ENCODE measurements at places on chromosomes 3 and 15.
A peak's percentile ranks its signal among the peaks of the same experiment; 100 is the strongest.

DNA sequence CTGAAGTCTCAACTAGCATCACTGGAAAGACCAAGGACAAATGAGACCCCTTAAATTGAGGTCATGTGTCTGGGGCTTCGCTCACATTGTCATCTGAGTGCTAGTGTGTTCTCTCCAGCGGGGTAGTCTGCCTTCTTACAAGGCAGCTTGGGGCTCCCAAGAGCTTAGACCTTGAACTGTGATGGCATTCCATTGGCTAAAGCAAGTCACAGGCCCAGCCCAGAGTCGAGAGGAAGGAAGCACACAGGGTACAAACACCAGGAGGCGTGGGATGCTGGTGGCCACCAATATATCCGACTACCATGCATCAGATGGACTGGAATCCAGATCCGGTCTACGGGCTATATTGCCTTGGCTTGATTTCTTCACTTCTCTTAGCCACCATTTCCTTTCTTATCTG is 31.5 kb upstream of the DYNC1LI1 start:
- no peak for DNase-seq

DNA sequence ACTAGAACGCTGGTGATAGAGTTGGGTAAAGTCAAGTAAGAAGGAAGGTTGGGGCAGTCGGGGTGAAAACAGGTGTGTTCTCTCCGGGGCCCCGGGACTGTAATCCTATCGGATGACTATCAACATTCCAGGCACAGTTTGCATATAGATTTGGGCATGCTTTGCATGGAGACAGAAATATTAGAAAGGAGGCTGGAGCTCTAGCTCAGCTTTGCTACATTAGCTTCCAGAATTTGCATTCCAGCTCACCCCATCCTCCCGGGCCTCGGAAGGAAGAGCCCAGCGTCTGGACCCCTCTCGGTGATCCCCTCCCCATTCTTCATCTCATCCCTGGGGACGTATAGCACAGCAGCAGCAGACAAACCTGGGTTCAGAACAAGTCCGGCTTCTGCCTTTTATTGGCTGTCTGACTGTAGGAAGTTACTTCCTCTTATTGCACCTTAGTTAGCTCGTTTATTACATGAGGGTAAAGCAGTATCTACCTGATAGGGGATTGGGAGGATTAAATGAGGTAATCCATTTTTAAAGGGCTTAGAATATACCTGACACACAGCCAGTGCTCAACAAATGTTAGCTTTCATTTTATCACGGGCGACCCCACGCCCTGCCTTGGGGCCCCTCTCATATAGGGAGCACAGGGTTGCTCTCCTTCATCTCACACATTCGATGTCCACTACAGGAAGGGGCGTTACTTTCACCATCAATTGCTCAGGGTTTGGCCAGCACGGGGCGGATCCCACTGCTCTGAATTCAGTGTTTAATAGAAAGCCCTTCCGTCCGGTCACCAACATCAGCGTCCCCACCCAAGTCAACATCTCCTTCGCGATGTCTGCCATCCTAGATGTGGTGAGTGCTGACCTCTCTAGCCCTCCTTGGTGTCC is 3.2 kb downstream of the HTR3E start:
- DNase-seq = no peak

- DNase-seq = no peak
These were observed 60.1 kb downstream of the RASGRF1 start for GRCh38 chr15:79030470-79030869.

- DNase-seq = peak; percentile 67
These were observed 16.2 kb upstream of the VILL start for GRCh38 chr3:37974121-37975083.

GRCh38 chr3:192079098-192079497 is 618.1 kb downstream of the PYDC2 start:
- DNase-seq = no peak

- DNase-seq = no peak
These were observed 6.6 kb downstream of the ISG20 start for GRCh38 chr15:88645171-88646087.

DNA sequence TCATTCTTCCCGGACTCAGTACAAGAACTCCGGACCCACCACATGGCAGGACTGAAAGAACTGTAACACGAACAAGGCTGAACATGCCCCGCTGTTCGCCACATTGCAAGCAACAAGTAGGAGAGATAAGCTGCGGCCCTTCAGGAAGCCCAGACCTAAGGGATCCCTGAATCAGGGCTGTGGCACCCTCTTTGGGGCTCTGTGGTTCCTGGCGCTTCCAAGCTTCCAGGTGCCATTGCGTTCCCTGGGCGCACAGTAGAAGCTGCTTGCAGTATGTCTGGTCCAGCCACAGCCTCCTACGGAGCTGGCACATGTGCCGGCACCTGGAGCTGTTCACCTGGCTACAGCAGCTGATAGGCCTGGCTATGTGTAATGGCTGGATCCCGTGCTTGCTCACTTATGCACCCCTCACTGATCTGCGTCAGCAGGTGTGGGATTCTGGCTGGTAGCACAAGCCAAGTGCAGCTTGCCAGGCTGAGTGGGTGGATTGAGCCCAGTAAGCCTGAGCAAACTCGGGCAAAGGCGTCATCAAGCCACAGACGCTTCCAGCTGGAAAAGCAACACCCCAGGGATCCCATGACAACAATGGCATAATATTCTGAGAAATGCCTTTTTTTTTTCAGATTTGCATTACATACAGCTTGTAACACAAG is 748.6 kb upstream of the GBE1 start:
- DNase-seq = no peak

GRCh38 chr3:114860531-114860930 is 286.6 kb downstream of the ZBTB20 start:
- no peak for DNase-seq

GRCh38 chr15:55289746-55290527 is at the start of gene RAB27A:
Gene RAB27A, minus strand, starts transcription at chr15:55289813. Its CDS starts 54,879 bp downstream, at chr15:55234934.
- peak; percentile 71 for DNase-seq

- DNase-seq = no peak
These were observed 27.4 kb upstream of the OR5K4 start for GRCh38 chr3:98326105-98326893.

- no peak for DNase-seq
These were observed 3.6 kb upstream of the TNK2 start for GRCh38 chr3:195911946-195912270.

GRCh38 chr3:100613721-100614390 is 4.5 kb downstream of the ADGRG7 start:
- DNase-seq = no peak

- no peak for DNase-seq
These were observed 3.2 kb downstream of the ZXDC start for GRCh38 chr3:126472277-126473006.

GRCh38 chr3:65597226-65597951 is 441.3 kb downstream of the MAGI1 start:
- no peak for DNase-seq

DNA sequence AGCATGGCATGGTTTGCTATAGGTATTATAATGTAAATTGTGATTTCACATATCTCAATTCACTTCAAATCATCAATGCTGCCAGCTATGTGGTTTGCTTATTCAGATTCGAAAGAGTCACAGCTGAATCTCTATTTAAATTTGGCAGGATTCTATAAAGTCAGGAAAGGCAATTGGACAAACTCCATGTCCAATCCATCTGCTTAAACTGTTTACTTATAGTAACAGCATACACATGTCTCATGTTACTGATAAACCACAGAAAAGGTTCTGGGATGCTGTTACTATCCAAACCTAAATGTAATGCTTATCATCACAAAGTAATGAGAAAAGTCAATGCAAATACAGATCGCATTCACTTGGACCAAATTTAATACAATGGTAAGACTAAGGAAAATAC is 229.7 kb downstream of the ISL2 start:
- DNase-seq = no peak

- DNase-seq = no peak
These were observed 226.6 kb upstream of the TLE3 start for GRCh38 chr15:70324001-70324974.

DNA sequence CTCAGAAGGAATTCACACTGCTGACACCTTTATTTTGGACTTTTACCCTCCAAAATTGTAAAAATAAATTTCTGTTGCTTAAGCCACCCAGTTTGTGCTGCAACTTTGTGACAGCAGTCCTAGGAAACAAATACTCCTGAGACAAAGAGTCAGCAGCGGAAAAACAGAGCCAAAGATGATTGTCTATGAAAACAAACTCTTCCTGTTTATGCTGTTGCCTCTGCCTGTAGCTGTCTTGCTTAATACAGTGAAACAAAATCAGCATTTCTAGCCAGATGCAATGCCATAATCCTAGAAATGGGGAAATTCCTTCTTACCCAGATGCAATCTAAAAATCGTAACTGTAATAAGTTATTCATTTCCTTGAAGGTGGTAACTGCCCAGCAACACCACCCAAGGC is 387.5 kb upstream of the ATP11B start:
- DNase-seq = no peak

DNA sequence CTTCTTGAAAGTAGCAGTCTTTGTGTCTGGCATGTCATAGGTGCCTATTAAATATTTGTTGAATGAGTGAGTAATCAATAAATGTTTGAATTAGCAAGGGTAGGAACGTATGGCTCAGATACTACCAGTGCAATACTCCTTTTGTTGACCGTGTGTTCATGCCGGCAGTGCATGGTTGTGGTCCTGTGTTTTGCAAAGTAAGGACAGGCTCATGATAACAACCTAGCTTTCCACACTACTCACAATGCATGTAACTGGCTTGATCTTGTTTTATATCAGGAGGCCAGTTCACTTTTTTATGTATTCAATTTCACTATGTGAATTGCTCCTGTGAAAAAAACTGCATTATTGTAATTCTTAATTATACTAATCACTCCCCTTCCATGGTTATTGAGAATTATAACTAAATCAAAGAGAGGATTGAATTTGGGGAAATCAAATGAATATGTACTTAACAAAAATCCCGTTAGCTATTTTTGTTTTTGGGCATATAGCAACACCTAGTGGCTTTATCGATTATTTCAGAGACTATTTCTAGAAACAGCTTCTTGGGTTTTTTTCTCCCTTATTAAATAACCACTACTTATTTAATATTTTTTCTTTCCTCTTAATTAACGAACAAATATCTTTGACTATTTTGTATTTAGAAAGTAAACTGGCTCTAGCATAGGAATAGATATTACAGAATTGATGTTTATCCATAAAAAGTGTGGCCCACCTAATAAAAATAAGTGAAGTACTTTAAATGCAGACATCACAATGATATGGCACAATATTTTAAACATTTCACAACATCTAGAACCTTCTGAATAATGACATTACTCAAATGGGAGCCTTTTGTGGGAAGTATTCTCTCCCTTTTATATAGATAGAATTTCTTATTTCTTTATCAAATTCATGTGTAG is 218.5 kb downstream of the BBX start:
- DNase-seq = no peak

DNA sequence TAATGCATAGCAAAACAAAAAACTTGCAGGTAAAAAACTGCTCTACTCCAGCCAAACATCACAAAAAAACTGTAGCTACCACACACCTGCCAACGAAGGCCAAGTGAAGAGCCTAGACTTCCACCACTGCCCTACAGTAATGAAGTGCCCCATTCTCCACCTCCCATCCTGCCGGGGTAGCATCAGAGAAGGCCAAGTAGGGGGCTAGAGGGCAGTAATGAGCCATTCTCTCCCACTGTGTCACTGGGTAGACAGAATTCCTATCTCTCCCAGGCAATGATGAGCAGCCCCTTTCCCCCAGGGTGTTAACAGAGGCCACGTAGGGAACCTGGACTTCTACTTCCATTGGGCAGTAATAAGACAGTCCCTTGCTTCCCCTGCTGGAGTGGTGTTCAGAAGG is 9.5 kb downstream of the SEC22C start:
- no peak for DNase-seq

DNA sequence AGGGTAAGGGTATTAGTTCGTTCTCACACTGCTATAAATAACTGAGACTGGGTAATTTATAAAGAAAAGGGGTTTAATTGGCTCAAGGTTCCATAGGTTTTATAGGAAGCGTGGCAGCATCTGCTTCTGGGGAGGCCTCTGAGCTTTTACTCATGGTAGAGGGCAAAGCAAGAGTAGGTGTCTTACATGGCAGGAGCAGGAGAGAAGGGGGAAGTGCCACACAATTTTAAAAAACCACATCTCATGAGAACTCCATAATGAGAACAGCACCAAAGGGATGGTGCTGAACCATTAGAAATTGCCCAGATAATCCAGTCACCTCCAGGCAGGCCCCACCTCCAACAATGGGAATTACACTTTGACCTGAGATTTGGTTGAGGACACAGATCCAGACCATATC is 12.2 kb downstream of the RNF111 start:
- no peak for DNase-seq

- no peak for DNase-seq
These were observed 109.2 kb downstream of the EEFSEC start for GRCh38 chr3:128262457-128262856.

DNA sequence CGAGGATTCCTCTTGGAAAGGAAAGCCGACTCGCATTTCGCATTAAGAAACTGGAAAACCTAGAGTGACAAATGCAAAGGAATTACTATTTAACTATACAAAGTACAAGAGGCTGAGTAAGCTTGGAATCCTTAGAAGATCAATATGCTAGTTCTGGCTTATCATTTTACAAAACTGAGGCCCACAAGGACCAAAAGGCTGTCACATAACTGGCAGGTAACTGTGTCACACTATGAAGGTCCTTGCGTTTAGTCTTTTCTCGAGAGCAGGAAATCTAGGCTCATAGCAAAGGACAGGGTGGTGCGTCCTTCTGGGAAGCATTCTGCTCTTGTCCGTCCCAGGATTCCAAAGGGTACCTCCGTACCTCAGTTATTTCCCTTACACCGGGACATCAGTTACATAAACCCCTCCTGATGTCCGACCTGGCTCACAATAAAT is 629 bp downstream of the RPL24 start:
- peak; percentile 2 for DNase-seq

- DNase-seq = no peak
These were observed 2.2 kb downstream of the EIF4A2 start for GRCh38 chr3:186785495-186786018.

GRCh38 chr3:151300539-151300938 is 16.1 kb downstream of the GPR87 start:
- no peak for DNase-seq

DNA sequence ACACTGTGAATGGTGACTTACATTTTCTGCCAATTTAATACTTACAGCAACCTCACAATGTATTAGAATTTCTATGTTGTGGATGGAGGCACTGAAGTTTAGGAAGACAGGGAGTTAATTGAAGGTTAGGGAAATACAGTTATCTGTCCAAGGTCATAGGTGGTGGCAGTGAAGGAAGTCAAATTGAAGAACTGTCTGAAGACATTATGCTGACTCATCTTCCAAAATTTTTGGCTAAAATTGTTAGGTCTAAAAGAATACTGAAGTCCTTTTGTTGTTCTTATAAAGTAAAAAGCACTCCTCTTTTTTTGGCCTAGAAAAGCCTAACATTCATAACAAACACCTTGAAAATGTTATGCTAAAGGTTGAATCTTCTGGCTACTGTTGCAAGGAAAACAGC is 27.7 kb downstream of the EMC4 start:
- DNase-seq = no peak

DNA sequence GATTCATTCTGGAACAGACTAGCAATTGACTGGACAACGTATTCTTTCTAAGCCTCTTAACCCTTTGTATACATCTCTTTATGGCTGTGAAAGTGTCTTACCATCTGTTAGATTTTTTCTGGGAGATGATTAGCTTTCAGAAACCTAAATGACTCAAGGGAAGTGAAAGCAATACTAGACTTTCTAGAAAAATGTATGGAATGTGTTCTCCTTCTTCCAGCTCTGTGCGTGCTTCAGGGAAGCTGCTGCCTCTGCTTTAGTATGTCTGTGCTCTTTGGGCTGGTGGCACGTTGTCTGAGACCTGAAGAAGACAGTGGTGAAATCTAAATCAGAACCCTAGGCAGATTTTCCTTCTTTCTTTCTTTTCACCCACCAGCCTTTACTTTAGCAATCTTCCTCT is 89.5 kb downstream of the ITPR1 start:
- no peak for DNase-seq

GRCh38 chr3:114176487-114176886 is 2.4 kb downstream of the DRD3 start:
- DNase-seq = no peak
